ENCODE measurements at places on chromosomes 5 and 9. TPM values are rescaled to one million over a fixed set of nuclear protein-coding genes. Genes with fewer than 3 reads are reported as not detected.

PCDHB10 gene
- total RNA-seq, result 0.09 TPM

PRDM9 gene
- not detected for total RNA-seq

RNF38 gene
- total RNA-seq, result 41.0 TPM

CDX1 gene
- 0.29 TPM for total RNA-seq
